Right renal cortex interstitium (tissue), 3 donors: ENCODE measurements at places on chromosomes 3 and 15. TPM values are rescaled to one million over a fixed set of nuclear protein-coding genes. Genes with fewer than 3 reads are reported as not detected.

The DTWD1 gene
- polyA plus RNA-seq: 42.4 TPM

The SOX14 gene
- polyA plus RNA-seq: not detected

The CMTM7 gene
- 43.8 TPM for polyA plus RNA-seq

The SH3GL3 gene
- polyA plus RNA-seq: 11.3 TPM

- DNase-seq: no peak
These were observed at the start of gene TNK2 for GRCh38 chr3:195907934-195908693. Gene TNK2 (minus strand): TSS chr3:195908551. CDS start chr3:195888588, 19,963 bp downstream.

- no peak for DNase-seq
These were observed 5.8 kb downstream of the USP4 start for GRCh38 chr3:49333916-49334633.

GRCh38 chr15:31438601-31439265 is 112.1 kb downstream of the KLF13 start:
- DNase-seq: no peak

DNA sequence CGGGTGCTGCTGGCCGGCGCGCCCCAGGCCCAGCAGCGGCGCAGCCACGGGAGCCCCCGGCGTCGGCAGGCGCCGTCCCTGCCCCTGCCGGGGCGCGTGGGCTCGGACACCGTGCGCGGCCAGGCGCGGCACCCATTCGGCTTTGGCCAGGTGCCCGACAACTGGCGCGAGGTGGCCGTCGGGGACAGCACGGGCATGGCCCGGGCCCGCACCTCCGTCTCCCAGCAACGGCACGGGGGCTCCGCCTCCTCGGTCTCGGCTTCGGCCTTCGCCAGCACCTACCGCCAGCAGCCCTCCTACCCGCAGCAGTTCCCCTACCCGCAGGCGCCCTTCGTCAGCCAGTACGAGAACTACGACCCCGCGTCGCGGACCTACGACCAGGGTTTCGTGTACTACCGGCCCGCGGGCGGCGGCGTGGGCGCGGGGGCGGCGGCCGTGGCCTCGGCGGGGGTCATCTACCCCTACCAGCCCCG is 777 bp downstream of the LOXL1 start:
- DNase-seq: no peak

DNA sequence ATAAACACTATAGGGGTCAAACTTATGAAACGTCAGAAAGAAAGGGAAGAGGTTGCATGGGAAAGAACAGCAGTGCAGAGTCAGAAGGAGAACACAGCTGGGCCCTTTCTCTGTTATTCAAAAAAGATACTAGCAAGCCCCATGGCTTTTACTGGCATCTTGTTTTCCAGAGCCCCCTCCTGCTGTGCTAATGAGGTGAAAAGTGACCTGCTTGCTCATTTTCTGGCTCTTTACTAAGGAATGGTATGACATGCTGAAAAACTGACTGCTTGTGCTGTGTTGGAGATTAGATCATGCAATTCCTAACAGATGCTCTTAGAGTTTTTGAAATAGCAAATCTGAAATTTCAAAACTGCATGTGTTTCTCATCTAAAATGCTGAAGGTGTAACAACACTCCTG is 541.6 kb upstream of the ALCAM start:
- no peak for DNase-seq

- DNase-seq: no peak
These were observed at the start of gene CNTN3 for GRCh38 chr3:74614107-74614967. Gene CNTN3 (minus strand): TSS chr3:74614659. CDS start chr3:74521112, 93,547 bp downstream.

DNA sequence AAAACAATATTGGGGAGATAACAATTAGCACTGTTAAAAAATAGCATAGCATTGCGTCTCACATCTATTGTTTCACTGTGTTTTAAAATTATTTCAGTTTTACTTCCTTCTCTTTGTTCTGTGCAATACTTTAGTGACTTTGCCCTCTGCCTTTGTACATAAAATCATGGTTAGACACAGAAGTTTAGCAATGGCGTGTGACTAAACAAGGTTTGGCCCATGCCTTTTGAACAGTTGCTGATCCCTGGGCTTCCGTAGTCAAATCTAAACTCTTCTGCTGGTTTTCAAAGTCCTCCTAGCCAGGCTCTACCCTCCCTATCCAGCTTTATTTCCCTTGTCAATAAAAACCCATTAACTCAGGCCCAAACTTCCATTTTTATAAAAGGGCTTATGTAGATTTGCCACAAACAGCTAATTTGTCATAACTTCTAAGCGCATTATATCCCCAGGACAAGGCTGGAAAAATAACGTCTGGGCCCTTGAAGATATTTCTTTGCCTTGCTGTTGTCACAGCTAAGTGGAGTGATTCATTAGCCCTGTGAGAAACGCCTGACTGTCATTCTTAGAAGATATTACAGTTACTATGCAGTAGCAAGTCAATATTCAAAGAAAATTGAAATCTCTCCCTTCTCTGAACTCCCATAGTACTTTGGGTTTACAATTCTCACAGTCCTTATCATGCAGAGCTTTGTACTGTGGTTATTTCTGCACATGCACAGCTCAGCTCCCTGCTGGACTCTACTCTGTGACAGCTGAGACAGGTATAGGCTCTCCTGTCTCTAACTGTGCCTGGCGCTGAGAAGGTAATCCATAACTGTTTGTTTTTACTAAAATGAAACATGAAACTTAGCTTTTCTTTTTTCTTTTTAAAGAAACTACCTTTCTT is 123.4 kb upstream of the SLC24A5 start:
- DNase-seq: no peak

DNA sequence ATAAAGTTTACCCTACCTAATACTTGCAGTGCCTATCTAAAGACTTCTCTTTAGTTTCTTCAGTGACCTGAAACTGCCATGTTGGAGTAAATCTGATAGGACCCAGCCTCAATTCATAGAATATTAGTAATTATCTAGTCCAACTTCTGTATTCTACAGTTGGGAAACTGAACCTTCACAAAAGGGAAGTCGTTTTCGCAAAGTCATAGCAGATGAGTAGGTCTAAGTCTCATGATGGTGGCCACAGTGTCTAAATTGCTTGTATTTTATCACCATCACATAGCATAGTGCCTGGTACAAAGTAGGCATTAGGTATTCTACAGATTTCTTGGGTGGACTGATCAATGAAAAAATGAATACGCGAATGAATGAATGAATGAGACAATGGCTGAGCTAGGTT is 8.4 kb downstream of the GMNC start:
- DNase-seq: no peak

DNA sequence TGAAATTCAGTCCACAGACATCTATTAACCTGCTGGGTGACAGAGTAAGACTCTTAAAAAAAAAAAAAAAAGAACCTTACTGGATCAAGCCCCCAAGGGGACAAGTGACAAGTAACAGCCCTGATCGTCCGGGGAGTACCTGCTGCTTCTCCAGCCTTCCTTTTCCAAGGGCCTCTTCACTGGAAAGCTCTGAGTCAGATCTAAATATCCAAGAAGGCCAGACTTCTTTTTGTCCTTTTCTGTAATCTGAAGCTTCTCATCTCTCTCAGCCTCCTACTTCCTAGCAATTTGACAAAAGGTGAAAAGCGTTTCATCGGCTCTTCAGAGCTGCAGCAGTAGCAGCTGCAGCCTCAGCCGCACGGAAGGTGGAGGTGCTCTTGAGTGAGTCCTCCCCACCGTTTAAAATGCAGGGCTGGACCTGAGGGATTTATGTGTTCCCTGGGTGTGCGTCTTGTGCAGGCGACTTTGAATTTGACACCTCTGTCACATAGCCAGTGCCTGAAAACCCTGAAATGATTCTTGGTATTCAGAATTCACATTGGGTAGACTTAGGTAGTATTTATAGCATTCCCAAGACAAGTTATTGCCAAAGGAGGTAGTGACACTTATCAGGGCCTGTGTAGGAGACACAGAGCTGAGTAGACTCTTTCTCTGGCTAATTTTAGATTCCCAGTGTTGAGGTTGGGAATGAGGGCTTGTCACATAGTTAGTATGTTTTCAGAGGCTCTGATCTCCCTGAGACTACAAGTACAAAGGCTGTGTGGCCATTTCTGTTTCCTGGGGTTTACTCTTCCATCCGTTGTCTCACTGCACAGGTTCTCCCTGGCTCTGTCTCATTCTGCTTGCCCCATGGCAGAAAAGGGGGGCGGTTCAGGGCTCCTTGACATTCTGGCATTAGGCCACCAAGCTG is 291.2 kb upstream of the C2CD4B start:
- DNase-seq: no peak

GRCh38 chr15:80873366-80873952 is 94.3 kb downstream of the CEMIP start:
- no peak for DNase-seq

DNA sequence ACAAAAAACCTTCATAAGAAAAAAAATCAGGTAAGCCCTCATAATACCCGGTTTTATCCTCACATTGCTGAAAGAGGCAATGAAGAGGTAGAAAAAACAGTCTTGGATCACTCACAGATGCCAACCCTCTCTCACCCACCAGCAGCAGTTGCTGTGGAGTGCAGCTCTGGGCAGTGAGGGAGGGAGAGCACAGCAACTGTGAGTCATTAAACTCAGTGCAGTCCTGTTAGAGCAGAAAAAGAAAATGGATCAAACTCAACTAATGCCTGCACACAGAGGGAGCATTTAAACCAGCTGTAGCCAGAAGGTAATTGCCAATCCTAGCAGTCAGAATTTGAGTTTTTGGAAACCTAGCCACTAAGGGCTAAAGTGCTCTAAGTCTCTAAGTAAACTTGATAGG is 1050.6 kb upstream of the ALCAM start:
- DNase-seq: no peak

- DNase-seq: no peak
These were observed 82.8 kb downstream of the EBLN2 start for GRCh38 chr3:73144276-73144675.

DNA sequence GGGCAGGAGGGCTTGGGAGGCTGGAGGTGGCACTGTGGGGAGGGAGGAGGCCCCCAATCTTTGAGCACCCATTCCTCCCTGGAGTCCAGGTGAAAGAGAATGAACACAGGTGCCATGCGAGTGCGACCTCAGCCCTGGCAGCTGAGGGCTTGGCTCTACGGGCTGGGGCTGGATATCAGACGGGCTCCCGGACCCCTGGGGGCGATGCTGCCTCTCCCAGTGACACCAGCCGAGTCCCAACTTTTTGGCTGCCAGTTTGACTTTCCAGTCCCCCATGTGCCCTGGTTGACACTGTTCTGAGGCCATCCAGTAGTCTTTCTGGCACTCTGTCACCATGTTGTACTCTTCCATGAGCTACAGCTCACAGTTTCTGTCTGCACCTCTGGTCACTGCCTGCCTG is 1.2 kb downstream of the VILL start:
- DNase-seq: no peak

DNA sequence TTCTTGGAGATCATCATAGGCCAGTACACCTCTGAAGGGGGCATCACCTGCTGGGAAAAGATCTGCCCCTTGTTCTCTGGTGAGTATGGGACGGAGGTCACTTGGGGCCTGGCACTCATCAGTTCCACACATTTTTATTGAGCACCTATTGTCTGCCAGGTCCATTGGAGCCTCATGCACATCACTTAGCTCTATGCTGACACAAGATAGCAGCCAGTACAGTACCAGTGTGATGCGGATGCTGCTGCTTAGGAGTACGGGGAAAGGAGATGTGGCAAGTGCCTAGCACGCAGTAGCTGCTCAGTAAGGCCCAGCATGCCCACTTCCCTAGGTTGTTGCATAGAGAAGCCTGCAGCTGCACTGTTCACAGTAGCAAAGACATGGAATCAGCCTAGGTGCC is 43.4 kb downstream of the SLC6A6 start:
- DNase-seq: no peak

GRCh38 chr3:187931770-187932278 is 186.6 kb upstream of the BCL6 start:
- DNase-seq: no peak
